Stimulated activated CD8-positive, alpha-beta memory T cell treated with anti-CD3 and anti-CD28 coated beads, Interleukin-12 subunit alpha, Interleukin-12 subunit beta, amount 100 ng/mL, for 4 hours (primary cell): ENCODE measurements at places on chromosomes 1 and 21.

- DNase-seq, result no peak
Observed at GRCh38 chr1:63758791-63759190, 15.0 kb upstream of the ROR1 start.

- DNase-seq, result no peak
Observed at GRCh38 chr1:223453902-223454301, 60.7 kb downstream of the CCDC185 start.

GRCh38 chr1:50735443-50735842, 224.6 kb downstream of the FAF1 start:
- DNase-seq, result no peak

- DNase-seq, result no peak
Observed at GRCh38 chr1:13549521-13549920, 34.1 kb upstream of the PDPN start.

DNA sequence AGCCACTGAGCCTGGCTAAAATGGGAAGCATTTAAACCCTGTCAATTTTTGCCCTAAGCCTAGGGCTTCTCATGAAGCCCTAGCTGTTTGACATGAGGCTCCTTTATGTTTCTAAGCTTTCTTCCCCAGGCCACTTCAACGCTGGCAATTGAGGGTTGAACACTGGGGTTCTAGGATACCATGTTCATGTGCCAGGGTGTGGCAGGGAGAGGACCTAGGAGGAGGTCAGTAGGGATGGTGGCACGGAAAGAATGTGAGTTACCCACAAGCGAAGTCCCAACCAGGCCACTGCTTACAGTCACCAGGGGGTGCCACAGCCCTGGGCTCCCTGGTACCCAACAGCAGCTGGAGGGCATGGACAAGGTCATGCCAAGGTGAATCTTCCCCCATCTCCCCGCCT, 90.8 kb upstream of the AJAP1 start:
- no peak for DNase-seq

- DNase-seq, result no peak
Observed at GRCh38 chr1:211474451-211474850, 17.5 kb downstream of the RD3 start.

- DNase-seq, result no peak
Observed at GRCh38 chr1:44855742-44856141, 12.7 kb upstream of the PTCH2 start.

DNA sequence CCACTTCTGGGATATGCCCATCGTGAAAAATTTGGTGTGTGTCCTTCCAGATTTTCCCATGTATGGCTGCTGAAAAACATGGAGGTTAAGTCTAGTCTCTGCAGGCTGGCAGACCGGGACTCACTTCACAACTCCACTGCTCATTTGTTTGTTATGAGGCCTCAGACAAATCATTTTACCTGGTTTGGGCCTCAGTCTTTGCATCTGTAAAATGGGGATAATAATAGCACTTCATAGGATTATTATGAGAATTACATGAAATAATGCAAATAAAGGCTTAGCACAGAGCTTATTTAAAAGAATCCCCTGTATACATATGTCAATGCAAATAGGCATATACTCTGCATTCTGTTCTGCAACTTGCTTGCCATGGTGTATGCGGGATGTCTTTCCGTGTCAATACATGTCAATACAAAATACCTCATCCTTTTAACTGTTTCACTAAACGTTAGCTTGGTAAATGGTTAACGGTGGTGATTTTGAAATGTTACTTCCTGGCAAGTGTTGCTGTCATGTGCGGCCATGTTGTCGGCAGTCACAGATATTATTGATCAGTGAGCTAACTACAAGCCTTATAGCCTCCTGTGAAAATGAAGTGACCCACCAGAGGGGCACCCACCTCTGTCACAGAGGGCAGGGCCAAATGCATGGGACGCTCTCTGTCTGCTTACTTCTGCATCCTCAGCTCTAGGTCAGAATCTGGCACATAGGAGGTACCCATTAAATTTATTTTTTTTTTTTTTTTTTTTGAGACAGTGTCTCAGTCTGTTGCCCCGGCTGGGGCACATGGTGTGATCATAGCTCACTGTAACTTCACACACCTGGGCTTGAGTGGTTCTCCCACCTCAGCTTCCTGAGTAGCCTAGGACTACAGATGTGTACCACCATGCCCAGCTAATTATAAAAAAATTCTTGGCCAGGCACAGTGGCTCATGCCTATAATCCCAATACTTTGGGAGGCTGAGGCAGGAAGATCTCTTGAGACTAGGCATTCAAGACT, 4.3 kb downstream of the LCK start:
- DNase-seq, result no peak

- DNase-seq, result no peak
Observed at GRCh38 chr1:195520757-195521156, 1087.5 kb downstream of the KCNT2 start.

DNA sequence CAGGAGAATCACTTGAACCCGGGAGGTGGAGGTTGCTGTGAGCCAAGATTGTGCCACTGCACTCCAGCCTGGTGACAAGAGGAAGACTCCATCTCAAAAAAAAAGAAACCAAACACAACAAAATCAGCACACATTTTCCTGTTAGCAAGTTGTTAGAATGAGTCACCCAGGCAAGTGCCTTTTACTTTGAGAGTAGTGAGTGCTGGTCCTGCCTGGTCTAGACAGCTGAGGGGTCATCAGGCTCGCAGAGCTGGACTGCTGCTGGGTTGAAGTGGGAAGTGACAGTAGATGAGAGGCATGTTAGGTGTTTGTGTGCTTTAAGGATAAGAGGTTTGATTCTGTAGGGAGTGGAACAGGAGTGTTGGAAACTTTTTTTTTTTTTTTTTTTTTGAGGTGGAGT, 31.9 kb downstream of the GNPAT start:
- no peak for DNase-seq

DNA sequence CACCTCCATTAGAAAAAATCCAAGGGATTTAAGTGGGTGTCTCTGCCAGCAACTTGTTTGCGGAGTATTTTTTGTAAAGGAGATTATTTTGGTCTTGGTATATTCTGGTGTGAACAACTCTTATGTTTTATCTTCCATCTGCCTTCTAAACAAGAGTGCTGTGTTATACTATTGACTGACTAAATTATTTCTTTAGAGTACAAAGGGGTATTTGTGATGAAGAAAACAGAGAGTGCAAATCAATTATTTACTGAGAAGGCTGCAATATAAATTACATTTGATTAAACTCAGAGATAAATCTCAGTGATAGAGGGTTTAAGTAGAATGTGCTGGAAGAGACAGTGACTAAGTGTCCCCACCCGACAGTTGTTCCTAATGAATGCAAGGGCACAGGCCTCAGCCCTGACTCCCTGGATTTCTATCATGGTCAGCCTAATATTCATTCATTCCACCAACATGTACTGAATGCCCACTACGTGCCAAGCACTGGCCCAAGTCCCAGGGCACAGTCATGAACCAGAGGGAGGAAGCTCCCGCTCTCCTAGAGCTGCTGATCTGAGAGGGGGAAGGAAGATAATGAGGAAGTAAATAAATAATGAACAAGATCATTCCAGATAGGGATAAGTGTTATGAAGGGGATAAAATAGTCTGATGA, 196.9 kb upstream of the C8B start:
- no peak for DNase-seq

- DNase-seq, result no peak
Observed at GRCh38 chr1:211546543-211546942, 32.4 kb downstream of the SLC30A1 start.

DNA sequence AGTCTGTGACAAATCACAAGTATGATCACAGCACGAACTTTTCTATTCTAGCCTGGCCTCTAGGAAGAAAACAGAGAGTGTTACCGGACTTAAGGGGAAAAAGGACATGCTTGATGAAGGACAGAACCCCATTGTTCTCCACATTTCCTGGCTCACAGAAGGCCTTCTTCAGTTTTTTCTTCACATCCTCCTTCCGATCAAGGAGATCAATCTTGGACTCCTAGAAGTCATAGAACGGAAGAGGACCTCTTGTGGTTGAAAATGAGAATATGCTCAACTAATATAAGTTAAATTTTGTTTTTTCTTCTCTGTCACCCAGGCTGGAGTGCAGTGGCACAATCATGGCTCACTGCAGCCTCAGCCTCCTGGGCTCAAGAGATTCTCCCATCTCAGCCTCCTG, 30.3 kb downstream of the YARS1 start:
- DNase-seq, result no peak

DNA sequence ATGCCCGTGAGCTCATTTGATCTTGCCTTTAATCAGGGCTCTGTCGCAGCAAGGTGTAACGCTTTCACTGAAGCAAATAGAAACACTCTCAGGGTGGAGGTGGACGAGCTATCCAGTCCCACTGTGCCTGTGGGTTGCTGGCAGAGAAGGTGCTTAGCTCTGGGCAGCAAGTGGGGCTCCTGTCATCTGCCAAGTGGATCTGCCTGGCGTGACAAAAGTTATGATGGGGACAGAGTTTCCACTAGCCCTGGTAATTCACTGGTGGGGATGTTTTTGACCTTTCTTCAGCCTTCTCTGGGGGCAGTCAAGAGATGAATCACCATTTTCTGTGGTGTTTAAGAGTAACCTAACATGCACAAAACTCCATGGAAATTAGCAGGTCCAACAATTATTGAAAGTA, 71.3 kb upstream of the EDEM3 start:
- DNase-seq, result no peak

DNA sequence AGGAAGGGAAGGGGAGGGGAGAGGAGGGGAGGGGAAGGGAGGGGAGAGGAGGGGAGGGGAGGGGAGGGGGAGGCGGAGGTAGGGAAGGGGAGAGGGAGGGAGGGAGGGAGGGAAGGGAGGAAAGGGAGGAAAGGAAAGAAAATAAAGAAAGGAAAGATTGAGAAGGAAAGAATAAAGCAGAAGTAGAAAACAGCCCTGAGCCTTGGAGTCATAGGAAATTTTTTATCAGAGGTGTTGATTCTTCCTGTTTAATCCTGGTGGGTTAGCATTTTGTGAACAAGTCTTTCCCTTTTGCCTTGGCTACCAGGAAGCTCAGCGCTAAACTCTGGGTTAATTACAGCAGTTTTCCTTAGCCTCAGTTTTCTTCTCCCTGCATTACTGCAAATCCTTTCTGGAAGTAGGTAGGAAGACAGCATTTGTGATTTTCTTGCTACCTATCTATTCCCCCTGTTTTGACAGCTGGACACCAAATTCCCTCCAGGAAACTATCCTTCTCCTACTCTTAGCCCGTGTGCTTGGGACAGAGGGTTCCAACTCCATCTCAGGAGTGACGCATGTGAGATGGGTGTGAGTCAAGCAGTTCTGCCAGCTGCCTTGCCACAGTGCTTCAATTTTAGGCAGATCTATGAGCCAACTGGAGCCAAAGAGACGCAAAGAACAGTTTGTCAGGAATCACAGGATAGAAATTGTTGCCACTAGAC, 26.9 kb downstream of the TOMM20 start:
- no peak for DNase-seq

DNA sequence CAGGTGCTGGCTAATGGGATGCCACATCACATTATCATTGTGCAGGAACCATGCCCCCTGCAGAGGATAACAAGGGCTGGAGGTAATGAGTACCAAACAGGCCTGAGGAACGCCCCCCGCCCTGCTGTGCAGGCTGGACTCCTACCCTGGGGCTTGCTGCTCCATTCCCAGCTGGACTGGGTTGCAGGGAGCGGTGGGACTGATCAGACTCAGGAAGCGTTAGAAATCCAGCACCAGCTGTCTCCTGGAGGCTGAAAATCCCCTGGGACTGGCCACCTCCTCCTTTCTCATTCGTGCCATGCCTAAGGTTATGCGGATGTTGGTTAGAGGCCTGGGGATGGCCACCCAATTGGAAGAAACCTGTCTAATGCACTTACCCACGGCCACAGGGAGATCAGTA, 36.9 kb upstream of the POU3F1 start:
- DNase-seq, result no peak

GRCh38 chr1:155022927-155023236, 10.7 kb downstream of the DCST2 start:
- no peak for DNase-seq
